ENCODE measurements at places on chromosomes 4 and X.
A peak's percentile ranks its signal among the peaks of the same experiment; 100 is the strongest.

DNA sequence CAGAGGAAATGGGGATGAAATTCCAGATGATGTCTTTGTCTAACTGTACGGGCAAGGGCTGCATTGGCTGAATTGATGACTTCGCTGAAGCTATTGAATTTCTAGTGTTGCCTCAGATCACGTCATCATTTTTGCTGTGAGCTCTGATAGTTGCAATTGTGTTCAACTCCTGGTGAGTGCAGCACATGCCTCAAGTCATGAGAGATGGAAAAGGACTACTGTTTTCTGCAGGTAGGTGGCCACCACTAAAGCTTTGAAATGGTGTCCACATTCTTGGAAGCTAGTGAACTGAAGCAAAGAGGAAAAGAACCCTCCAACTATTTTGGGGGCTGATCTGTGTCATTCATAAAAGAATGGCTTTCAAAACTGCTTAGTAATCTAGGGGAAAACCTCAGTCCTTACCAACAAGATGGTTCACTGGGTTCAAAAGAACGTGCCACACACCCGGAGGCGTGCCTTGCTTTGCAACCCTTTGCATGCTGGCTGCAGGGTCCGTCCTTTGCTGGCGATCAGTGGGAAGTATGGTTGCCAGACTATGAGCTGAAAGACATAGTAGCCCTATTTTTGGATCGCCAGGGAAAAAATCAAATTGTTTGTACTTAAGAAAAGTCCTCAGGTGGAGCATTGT, 88.1 kb upstream of the STOX2 start:
- no peak for DNase-seq

- no peak for DNase-seq
These were observed 5.4 kb upstream of the BBS7 start for GRCh38 chr4:121875652-121876051.

GRCh38 chrX:136780763-136781162, at the start of gene ARHGEF6:
Gene ARHGEF6, minus strand, starts transcription at chrX:136780932. Its CDS starts 50 bp downstream, at chrX:136780882.
- no peak for DNase-seq

DNA sequence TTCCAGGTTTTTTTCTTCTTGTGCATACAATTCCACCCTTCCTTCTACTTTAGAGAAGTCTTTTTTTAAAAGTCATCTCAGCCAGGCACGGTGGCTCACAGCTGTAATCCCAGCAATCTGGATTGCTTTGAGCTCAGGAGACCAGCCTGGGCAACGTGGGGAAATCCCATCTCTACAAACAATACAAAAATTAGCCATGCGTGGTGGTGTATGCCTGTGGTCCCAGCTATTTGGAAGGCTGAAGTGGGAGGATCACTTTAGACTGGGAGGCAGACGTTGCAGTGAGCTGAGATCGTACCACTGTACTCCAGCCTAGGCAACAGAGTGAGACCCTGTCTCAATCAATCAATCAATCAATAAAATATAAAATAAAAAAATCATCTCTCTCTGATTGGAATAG, 14.8 kb downstream of the ELOVL6 start:
- no peak for DNase-seq

GRCh38 chr4:6942238-6942800, 32.7 kb downstream of the TBC1D14 start:
- peak; percentile 91 for DNase-seq

- peak; percentile 38 for DNase-seq
These were observed 67.0 kb upstream of the FAT1 start for GRCh38 chr4:186790630-186791029.
